ENCODE measurements at places on chromosomes 1 and 21. TPM values are rescaled to one million over a fixed set of nuclear protein-coding genes. Genes with fewer than 3 reads are reported as not detected.

GRCh38 chr1:2000850-2001249 lies 2.7 kb downstream of the CFAP74 start:
- no peaks in the 10 kb centered on the region for H3K36me3 ChIP-seq
- no peak for DNase-seq
- no peak overlapping the region for H3K27ac ChIP-seq
- H3K27me3 ChIP-seq, result peaks cover 2% of the 10 kb centered on the region
- no peak overlapping the region for H3K4me3 ChIP-seq

- H3K27ac ChIP-seq, result no peak overlapping the region
- DNase-seq, result no peak
- no peak overlapping the region for H3K4me3 ChIP-seq
- H3K27me3 ChIP-seq, result no peaks in the 10 kb centered on the region
Observed at GRCh38 chr1:26060832-26061574, 6.4 kb downstream of the TRIM63 start.

DNA sequence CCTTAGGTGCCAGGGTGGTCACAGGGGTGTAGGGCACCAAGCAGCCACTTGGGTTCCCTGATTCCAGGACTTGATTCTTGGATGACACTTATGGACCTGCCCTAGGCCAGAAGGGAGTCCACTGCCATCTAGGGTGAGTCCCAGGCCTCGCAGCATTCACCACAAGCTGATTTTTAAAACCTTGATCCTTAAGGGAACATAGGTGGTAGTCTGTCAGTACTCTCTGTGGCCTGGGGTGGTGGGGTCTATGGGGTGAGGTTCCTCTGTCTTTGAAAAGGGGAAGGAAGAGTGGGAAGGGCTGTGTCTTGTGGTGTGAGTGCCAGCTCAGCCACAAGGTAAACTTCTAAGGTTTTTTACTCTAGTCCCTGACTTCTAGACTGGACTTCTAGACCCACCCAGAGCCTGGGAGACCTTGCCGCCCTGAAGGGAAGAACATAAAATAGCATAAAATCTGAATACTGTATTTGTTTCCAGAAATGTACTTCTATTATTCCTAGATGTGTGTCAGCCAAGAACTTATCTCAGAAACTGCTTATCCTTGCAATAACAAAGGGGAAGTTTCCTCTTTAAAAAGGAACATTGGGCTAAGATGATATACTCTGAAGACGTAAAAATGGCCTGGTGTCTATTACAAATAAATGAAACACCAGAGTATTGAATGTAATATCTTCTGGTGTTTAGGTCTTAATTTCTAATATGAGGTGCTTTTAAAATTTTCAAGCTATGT lies 757.3 kb downstream of the LTN1 start:
- no peak overlapping the region for H3K4me3 ChIP-seq
- no peaks in the 10 kb centered on the region for H3K27me3 ChIP-seq
- no peak for DNase-seq
- H3K36me3 ChIP-seq, result no peaks in the 10 kb centered on the region

C1orf141 gene
- polyA plus RNA-seq, result 0.48 TPM

- DNase-seq, result no peak
- no peaks in the 10 kb centered on the region for H3K4me1 ChIP-seq
- no peak overlapping the region for H3K4me3 ChIP-seq
- no peak overlapping the region for H3K27ac ChIP-seq
- no peaks in the 10 kb centered on the region for H3K36me3 ChIP-seq
Observed at GRCh38 chr1:159877695-159878444, 15.4 kb upstream of the VSIG8 start.

- no peaks in the 10 kb centered on the region for H3K36me3 ChIP-seq
- H3K27ac ChIP-seq, result no peak overlapping the region
- H3K4me1 ChIP-seq, result no peaks in the 10 kb centered on the region
Observed at GRCh38 chr1:111218701-111219556, 8.6 kb upstream of the CHI3L2 start.

SPRR2A gene
- polyA plus RNA-seq, result 0.52 TPM

- no peaks in the 10 kb centered on the region for H3K36me3 ChIP-seq
- no peaks in the 10 kb centered on the region for H3K27me3 ChIP-seq
- no peak overlapping the region for H3K27ac ChIP-seq
Observed at GRCh38 chr1:221150996-221151395, 271.8 kb downstream of the HLX start.

DNA sequence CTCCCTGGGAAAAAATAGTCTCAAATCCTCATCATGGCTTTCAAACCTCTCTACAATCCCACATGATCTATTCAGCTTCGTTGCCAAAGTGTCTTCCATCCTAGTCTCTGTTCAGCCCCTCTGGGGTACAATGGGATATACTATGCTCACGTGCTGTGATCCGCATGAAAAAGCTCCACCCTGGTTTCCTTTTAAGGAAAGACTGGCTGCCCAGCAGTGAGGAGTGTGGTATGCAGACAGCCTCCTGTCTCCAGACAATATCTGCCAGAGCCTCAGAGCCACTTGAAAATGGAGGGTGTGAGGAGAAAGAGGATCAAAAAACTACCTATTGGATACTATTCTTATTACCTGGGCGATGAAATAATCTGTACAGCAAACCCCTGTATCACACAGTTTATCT lies 194.5 kb downstream of the LHX8 start:
- H3K4me3 ChIP-seq, result no peak overlapping the region
- no peak overlapping the region for H3K27ac ChIP-seq
- H3K4me1 ChIP-seq, result no peaks in the 10 kb centered on the region
- H3K36me3 ChIP-seq, result no peaks in the 10 kb centered on the region
- no peak for DNase-seq

CAMK2N1 gene
- 20.8 TPM for polyA plus RNA-seq

C1orf226 gene
- 3.4 TPM for polyA plus RNA-seq

DNA sequence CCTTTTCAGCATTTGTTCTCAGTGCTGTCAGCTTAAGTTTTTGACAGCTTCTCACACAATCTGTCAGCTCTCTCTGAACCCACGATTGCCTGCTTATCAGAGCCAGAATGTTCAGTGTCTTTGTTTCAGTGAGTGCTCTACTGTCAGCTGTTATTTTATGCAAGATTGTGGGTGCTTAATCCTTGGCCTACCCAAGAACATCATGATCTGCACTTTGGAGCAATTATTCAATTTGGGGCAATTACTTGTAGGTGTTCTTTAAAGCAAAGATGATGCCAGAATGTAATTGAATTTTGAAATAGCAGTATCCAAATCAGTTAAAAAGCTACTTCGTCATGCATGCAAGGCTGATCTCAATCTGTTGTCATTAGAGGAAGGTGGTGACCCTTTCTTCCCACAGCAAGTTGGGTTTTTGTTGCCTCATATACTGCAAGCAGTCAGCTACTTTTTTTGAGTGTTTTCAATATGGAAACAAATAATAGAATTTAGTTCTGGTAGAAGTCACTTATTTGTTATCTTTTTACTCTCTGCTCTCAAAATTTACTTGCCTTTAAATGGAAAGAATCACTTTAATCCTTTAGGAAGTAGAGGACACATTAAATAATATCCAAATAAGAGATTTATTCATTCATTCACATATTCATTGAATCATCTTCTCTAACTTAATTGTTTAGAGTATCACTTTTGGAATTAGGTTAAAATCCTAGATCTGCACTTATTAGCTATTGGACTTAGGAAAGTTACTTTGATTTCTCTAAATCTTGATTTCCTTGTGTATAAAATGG lies 253.5 kb upstream of the CACYBP start:
- no peaks in the 10 kb centered on the region for H3K27me3 ChIP-seq
- H3K27ac ChIP-seq, result no peak overlapping the region
- DNase-seq, result no peak
- no peaks in the 10 kb centered on the region for H3K36me3 ChIP-seq
- H3K4me3 ChIP-seq, result no peak overlapping the region
- no peaks in the 10 kb centered on the region for H3K4me1 ChIP-seq

RABGGTB gene
- 45.4 TPM for polyA plus RNA-seq

GRCh38 chr1:226610671-226611070 lies 62.1 kb downstream of the STUM start:
- no peaks in the 10 kb centered on the region for H3K27me3 ChIP-seq
- no peaks in the 10 kb centered on the region for H3K4me1 ChIP-seq
- H3K27ac ChIP-seq, result no peak overlapping the region
- H3K36me3 ChIP-seq, result no peaks in the 10 kb centered on the region

DNA sequence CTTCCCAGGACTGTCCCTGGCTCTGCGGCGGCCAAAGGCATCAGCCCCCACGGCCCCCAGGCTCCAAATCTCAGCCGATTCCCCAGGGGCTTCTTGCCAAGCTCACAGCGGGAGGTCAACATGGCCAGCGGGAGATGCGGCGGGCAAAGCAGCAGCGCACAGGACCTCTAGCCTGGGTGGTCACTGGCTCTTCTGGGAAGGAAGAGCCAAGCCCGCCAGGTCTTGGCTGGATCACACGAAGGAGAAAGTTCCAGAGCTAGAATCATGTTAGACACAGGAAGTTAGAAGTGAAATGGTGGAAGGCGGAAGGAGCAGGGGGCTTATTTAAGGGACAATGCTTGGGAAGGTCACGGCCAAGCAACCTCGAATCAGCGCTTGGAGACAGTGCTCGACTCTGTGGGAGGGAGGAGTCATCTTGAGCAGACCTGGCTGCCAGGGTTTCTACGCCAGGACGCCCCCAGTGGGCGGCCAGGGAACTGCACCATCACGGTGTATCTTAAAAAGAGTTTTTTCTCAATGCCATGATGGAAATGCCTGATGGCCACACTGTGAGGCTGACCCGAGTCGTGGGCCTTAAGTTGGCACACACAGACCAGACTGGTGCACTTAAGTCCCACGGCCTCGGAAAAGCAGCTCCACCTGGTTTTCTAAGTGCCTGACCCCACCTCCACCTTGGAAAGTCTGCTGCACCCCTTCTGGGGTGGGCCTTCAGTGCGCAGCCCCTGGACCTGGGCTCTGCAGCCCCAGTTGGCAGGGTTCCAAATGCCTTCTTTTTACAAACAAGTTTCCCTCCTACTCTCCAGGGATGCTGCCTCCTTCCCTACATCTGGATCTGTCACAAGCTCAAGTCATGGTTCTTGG lies 29.3 kb downstream of the SLC66A1 start:
- peaks cover 12% of the 10 kb centered on the region for H3K4me1 ChIP-seq
- no peaks in the 10 kb centered on the region for H3K27me3 ChIP-seq
- no peaks in the 10 kb centered on the region for H3K36me3 ChIP-seq
- H3K4me3 ChIP-seq, result no peak overlapping the region
- DNase-seq, result peak; percentile 88
- H3K27ac ChIP-seq, result no peak overlapping the region

MROH7 gene
- polyA plus RNA-seq, result 3.4 TPM

GRCh38 chr1:111184663-111185062 lies 15.8 kb downstream of the DENND2D start:
- H3K27ac ChIP-seq, result no peak overlapping the region
- no peaks in the 10 kb centered on the region for H3K4me1 ChIP-seq
- no peak overlapping the region for H3K4me3 ChIP-seq
- no peaks in the 10 kb centered on the region for H3K36me3 ChIP-seq

ARHGAP30 gene
- polyA plus RNA-seq, result 9.3 TPM

GRCh38 chr21:45799765-45800338 lies 156.3 kb downstream of the PCBP3 start:
- no peaks in the 10 kb centered on the region for H3K27me3 ChIP-seq
- H3K27ac ChIP-seq, result no peak overlapping the region
- H3K36me3 ChIP-seq, result no peaks in the 10 kb centered on the region
- no peaks in the 10 kb centered on the region for H3K4me1 ChIP-seq
- H3K4me3 ChIP-seq, result no peak overlapping the region

- no peaks in the 10 kb centered on the region for H3K27me3 ChIP-seq
- no peak for DNase-seq
- H3K27ac ChIP-seq, result no peak overlapping the region
- no peaks in the 10 kb centered on the region for H3K4me1 ChIP-seq
- no peaks in the 10 kb centered on the region for H3K36me3 ChIP-seq
- H3K4me3 ChIP-seq, result no peak overlapping the region
Observed at GRCh38 chr21:30710499-30710898, 8.1 kb downstream of the KRTAP21-3 start.

GRCh38 chr1:175579956-175580750 lies 163.2 kb downstream of the TNR start:
- DNase-seq, result no peak
- no peaks in the 10 kb centered on the region for H3K36me3 ChIP-seq
- no peaks in the 10 kb centered on the region for H3K27me3 ChIP-seq
- H3K4me1 ChIP-seq, result no peaks in the 10 kb centered on the region

DNA sequence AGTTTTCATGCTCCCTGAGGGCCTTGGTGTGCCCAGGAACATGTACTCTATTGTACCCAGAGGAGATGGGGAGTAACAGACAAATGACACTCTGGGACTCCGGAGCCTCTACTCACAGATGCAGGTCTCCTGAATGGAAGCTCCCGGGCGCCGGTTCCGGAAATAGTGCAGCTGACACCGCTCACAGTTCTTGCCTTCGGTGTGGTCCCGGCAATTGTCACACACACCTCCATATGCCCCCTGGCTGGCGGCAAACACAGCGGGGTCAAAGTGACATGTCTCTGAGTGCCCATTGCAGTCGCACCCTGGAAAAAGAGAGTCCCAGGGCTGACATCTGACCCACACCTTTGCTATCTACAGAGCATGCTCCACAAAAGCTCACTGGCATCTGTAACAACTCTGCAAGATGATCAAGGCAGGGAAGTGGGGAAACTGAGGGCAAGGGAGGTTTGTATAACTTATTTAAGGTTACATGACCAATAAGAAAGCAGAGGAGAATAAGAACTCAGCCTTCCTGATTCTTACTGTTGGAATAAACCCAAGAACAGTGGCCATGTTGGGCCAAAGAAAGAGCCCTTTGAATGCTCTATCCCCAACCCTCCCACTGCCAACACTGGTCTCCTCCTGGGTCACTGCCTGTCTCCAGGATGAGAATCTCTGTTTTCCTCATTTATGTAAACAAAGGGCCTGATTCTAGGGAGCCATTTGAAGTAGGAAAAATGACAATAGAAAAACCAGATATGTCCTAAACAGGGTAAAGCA lies 22.4 kb downstream of the LAMB3 start:
- no peaks in the 10 kb centered on the region for H3K36me3 ChIP-seq
- no peak overlapping the region for H3K4me3 ChIP-seq
- H3K27me3 ChIP-seq, result no peaks in the 10 kb centered on the region
- no peak overlapping the region for H3K27ac ChIP-seq
- H3K4me1 ChIP-seq, result peaks cover 8% of the 10 kb centered on the region
- no peak for DNase-seq

DNA sequence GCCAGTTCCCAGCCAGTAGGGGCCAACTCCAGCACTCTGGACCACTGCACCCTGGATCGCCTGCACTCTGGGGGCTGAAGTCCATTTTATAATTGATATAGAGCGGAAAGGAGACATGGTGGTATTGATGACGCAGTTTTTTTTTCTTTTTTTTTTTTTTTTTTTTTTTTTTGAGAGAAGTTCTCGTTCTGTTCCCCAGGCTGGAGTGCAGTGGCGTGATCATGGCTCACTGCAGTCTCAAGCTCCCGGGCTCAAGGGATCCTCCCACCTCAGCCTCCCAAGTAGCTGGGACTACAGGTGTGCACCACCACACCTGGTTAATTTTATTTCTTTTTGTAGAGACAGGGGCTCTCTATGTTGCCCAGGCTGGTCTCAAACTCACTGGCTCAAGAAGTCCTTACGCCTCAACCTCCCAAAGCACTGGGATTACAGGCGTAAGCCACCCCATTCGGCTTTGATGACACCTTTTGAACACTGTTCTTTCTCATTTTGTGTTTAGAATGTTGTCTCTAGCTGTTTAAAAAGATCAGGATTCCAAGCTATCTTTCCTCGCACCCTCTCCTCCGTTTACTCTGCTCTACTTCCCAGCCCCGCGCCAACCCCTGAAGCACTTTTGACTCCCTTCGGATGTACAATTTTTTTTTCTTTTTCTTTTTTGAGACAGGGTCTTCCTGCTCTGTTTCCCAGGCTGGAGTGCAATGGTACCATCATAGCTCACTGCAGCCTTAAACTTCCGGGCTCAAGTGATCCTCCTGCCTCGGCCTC lies 960 bp downstream of the MX2 start:
- no peaks in the 10 kb centered on the region for H3K36me3 ChIP-seq
- H3K27ac ChIP-seq, result peak overlapping the region; percentile 11
- no peak for DNase-seq
- H3K27me3 ChIP-seq, result no peaks in the 10 kb centered on the region
- H3K4me3 ChIP-seq, result no peak overlapping the region
- peaks cover 2% of the 10 kb centered on the region for H3K4me1 ChIP-seq

PADI3 gene
- polyA plus RNA-seq, result not detected

AGT gene
- polyA plus RNA-seq, result 10.0 TPM

CHD5 gene
- polyA plus RNA-seq, result 0.29 TPM

MROH9 gene
- not detected for polyA plus RNA-seq

All from ovary (tissue), 10 donors.